CD14-positive monocyte (primary cell): ENCODE measurements at places on chromosomes 13 and 19.
A peak's percentile ranks its signal among the peaks of the same experiment; 100 is the strongest.

GRCh38 chr19:40335855-40336600 is 12.2 kb downstream of the C19orf47 start:
- no peak for DNase-seq

DNA sequence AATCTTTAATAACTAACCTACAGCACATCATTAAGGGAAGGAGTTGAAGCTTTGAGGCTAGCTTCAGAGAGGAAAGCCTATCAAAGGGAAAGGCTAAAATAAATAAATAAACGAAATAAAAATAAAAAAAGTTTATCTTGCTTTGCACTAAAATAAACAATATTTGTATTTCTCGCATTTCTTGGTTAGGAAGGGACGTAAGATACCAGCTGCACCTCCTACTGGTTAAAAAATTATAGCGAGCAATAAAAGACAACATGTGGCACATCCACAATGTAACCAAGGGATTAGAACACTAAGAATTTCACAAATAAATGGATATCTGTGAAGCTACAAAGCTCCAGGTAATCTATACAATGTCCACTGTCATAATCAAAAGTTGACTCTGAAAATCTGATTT is 194.5 kb downstream of the DACH1 start:
- DNase-seq: no peak

- DNase-seq: no peak
These were observed 29.2 kb downstream of the TMTC4 start for GRCh38 chr13:100645382-100645781.

GRCh38 chr19:54208784-54209057 is 8.1 kb downstream of the RPS9 start:
- DNase-seq: no peak

DNA sequence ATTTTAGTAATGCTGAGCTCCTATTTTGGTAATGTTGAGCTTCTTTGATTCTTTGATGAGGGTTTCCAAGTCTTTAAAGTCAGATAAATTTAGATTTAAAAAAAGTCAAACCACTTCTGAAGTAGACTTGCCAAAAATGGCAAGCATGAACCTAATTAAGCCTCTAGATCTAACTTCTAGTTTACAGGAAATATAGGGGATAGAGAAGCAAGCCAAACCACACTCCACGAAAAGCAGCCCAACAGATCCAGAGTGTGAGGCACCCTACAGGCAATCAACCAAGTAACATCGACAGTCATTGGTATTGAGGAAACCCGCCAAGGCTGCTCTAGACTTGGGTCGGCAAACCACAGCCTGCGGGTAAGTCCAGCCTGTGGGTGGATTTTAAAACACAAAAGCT is 3.7 kb downstream of the GGACT start:
- DNase-seq: no peak

DNA sequence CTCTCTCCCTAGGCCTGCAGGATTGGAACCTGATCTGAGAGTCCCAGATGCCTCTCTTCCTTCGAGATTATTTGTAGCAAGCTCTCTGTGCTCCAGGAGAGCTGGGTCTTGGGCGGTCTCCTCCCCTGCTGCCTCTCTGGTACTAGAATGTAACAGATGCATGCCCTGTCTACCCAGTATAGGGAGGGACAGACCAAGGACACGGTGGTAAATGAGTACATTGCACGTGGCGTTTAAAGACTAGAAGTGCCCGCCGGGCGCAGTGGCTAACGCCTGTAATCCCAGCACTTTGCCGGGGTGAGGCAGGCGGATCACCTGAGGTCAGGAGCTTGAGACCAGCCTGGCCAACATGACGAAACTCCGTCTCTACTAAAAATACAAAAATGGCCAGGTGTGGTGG is 11.7 kb downstream of the SLC27A1 start:
- DNase-seq: no peak

DNA sequence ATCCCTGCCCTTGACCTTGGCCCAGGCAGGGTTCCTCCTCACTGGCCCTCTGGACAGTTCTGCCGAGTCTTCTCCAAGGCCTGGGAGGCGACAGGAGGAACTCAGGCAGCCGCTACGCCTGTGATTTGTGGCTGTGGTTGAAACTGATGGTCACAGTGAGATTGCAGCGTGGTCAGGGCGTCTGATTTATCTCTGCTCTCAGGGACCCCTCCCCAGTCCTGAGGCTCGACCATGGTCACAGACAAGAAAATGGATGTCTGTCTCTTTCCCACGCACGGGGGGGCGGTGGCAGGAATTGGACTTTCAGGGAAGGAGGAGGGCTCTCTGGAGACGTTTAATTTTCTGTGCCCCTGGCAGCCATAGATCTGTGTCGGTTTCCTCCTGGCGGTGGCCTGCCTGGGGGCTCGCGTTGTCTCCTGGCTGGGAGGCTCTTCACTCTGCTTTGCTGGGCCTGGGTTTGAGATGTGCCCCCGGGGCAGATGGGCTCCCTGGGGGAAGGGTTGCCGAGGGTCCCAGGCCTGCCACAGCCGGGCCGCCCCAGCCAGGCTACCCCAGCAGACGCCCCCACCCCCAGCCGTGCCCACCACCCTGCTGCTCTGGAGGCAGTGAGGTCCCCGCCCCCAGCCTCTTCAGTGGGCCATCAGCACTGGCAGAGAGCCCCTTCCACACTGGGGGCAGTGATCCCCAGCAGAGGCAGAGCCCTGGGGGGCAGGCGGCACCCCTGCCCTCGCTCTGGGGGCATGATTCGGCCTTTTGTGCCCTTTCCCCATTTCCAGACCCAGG is 167.4 kb downstream of the KDM4B start:
- DNase-seq: no peak

DNA sequence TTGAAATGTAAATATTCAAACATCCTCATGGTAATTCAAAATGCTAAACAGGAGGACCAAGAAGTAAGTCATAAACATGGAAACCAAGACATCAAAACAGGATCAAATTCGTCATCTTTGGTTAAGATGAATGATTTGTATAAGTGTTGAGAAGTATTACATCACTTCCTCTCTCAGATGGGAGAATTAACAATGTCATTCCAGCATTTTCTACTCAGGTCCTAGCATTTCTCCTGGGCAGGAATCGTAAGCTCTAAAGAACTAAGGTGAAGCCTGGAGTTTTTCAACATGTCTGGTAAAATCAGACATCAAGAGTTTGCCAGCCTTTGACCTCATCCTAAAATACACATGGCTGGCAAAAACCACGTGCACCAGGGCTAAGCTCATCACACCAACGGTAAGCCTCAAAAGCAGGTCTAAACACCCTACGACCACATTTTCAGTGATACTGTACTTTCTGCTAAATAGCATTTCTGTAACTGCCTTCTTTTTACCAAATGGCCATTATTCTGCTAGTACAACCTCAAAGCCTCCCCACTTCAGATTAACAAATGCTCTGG is 24.8 kb downstream of the RANBP3 start:
- DNase-seq: peak; percentile 32

DNA sequence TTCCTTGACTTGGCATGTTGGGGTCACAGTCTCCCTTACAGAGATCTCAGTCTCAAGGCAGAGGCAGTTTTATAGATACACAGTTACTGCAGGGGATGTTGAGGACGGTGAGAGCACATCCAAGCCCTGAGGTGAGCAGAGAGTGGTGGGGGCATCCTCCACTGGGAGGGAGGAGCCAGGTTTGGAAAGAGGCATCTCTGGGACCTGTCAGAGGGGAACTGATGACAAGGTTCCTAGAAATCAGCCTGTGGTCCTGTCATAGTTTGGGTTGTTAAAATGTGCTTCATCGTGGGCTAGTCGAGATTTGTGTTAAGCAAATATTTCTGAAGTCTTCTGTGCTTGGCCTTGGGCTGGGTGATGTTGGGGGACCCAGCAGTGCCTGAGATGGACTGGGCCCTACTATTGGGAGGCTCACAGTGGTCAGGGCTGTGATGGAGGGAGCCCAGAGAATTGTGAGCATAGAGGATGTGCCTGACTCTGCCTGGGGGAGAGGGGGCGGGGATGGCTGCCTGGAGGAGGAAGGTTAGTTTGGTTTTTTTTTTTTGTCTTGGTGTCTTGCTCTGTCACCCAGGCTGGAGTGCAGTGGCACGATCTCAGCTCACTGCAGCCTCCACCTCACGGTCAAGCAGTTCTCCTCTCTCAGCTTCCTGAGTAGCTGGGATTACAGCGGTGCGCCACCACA is 3.9 kb downstream of the SUPT5H start:
- no peak for DNase-seq

DNA sequence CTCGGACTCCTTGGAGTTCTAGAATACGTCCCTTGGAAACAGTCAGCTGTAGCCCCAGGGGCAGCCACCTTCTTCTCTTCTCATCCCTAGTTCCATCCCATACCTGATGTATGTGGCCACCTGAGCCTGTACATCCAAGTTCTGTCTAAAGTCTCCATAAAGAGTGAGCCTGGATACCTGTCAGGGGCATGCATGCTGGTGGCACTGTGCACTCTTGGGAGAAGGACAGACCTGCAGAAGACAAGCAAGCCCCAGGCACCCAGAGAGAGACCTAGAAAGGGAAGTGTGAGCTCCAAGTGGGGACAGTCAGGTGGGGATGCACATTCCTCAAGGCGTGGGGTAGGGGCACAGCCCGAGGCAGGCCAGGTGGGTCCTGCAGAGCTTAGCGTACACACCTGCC is 21.4 kb downstream of the SIAH3 start:
- no peak for DNase-seq

DNA sequence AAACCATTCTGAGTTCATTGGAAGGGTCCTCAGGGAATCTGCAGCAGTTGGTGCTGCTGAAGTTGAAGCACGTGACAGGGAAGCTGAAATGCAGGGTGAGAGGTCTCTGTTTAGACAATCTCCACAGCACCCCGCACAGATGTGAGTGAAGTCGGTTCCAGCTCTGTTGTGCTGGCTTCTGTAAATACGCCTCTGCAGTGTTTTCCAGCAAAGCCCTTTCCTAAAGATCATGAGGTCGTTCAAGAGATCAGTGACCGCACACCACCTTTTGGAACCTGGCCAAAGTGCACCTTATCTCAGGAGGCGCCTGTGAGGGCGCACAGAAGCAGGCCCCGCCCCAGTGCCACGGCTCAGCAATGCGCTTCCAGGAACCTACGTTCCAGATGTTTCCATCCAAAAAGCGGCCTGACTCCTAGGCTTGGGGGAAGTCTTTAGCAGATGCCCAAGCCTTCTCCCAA is 10.8 kb downstream of the CUL4A start:
- no peak for DNase-seq

GRCh38 chr19:13952931-13953531 is 722 bp downstream of the DCAF15 start:
- no peak for DNase-seq

GRCh38 chr13:20945952-20946383 is 43.4 kb upstream of the XPO4 start:
- peak; percentile 55 for DNase-seq

- no peak for DNase-seq
These were observed 1.0 kb upstream of the ZNF529 start for GRCh38 chr19:36573895-36574720.

- no peak for DNase-seq
These were observed 920 bp upstream of the ANO8 start for GRCh38 chr19:17335575-17335974.

DNA sequence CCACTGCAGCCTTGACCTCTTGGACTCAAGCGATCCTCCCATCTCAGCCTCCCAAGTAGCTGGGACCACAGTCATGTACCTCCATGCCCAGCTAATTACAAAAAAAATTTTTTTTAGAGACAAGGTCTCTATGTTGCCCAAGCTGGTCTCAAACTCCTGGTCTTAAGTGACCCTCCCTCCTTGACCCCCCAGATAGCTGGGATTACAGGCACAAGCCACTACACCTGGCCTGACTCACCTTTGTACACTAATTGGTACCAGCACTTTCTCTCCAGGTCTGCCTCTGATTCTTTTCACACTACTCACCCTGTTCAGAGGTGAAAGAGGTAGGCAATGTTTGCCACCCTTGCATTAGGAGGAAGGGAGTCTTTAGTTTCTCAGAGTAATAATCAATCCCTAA is 5.5 kb upstream of the EPS15L1 start:
- no peak for DNase-seq

- no peak for DNase-seq
These were observed 41.7 kb upstream of the ZNF91 start for GRCh38 chr19:23436944-23437343.

- no peak for DNase-seq
These were observed 13.3 kb downstream of the SPATA13 start for GRCh38 chr13:24173795-24174194.

- DNase-seq: no peak
These were observed 62.7 kb downstream of the SIPA1L3 start for GRCh38 chr19:37969695-37970094.

- no peak for DNase-seq
These were observed 6.9 kb downstream of the PNKP start for GRCh38 chr19:49860336-49861102.

GRCh38 chr13:76768384-76768783 is 117.8 kb downstream of the KCTD12 start:
- DNase-seq: no peak

- no peak for DNase-seq
These were observed 57.9 kb upstream of the C1QTNF9 start for GRCh38 chr13:24251525-24251924.

DNA sequence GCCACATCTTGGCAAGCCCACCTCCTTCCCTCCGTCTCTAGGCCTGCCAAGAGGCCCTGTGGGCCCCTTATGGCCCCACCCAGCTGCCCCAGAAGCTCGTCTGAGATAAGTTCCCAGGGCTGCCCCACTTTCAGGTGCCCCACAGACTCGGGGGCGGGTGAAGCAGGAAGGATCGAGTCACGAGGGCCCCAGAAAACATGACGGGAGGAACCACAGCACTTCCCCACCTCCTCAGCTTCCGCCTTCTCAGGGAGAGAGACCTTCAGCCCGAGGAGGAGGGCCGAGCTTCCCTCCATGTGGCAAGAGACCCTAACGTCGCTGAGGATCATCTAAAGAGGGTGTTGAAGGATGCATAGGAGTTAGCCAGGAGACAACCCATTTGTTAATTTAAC is 4.5 kb upstream of the IL12RB1 start:
- peak; percentile 91 for DNase-seq

DNA sequence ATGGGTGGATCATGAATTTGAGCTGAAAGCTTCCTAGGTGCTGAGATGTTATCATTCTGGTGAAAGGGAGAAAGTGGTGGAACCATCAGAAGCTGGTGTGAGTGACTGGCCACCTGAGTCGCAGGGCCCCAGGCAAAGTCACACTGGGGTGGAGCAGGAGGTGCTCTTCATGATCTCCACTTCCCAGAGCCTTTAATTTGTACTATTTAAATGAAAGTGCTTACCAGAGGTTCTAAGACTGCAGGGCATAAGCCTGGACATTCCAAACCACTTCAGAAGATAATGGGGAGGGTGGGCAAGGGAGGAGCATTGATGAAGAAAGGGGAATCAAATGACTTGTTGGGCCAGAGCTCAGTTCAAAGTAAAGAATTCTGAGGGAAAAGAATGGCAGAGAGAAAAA is 156.1 kb downstream of the RGCC start:
- DNase-seq: no peak

GRCh38 chr13:99182439-99182838 is 18.2 kb upstream of the UBAC2 start:
- no peak for DNase-seq

DNA sequence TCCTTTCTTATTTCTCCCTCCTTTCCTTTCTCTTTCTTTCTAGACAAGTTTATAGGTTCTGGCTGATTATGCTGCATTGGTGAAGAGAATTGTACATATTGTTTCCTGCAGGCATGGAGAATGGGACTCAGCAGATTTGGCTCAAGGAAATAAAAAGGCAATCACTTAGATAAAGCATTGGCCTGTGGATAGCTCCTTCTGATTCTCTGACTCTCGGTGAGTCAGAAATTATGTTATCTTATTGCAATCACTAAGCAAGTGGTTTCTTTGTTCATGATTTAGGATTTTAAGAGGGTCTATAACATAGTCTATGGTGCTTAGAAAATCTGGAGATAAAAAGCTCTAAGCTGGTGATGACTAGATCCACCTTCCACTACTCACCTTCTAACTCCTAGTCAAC is 54.0 kb upstream of the POSTN start:
- DNase-seq: no peak
